ENCODE measurements at places on chromosomes 4 and X.

DNA sequence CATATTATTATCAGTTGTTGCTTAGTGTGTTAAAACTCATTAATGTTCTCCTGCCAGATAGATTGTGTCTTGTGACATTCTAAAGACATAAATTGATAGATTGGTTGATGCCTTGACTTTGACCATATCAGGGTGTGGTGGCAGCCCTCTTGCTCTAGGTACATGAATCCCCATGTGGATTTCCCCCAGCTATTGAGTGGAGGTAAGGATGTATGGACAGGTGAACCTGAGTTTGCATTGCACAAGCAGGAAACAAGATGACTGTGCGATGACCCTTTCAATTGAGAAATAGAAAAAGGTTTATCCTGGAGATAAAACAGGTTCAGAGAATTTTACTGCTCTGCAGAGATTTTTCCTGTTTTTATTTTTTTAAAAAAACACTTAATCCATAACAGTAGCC lies 619.2 kb downstream of the SPRY1 start:
- no peak for DNase-seq

DNA sequence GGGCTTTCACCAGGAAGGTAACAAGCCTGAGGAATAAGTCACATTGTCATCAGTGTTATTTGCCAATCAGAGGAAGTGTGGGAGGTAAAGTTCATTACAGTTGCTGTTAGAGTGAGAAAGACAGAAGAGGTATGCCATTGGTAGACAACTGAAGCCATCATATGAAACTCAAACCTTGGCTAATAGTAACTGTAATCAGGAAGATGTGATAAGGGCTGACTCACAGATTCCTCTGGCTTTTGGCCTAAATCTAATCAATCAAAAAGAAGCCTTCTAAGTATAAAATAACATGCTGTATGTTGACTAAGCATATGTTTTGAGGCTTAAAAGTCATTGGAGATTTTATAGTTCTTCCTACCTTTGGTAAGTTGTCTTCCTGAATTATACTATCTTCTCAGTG lies 242.8 kb downstream of the PCDH7 start:
- no peak for DNase-seq

- no peak for DNase-seq
These were observed 28.0 kb downstream of the ING2 start for GRCh38 chr4:183532821-183533220.

- DNase-seq = no peak
These were observed 21.2 kb upstream of the MID2 start for GRCh38 chrX:107804427-107804826.
